ENCODE measurements at places on chromosomes 2 and 18. TPM values are rescaled to one million over a fixed set of nuclear protein-coding genes. Genes with fewer than 3 reads are reported as not detected.

The UCN gene
- 1.6 TPM for total RNA-seq

The GYPC gene
- total RNA-seq, result not detected

The C2orf72 gene
- total RNA-seq, result 7.9 TPM

The PIEZO2 gene
- 0.51 TPM for total RNA-seq

The PASK gene
- 8.7 TPM for total RNA-seq

The PAIP2B gene
- total RNA-seq, result 0.35 TPM

The UGT1A5 gene
- total RNA-seq, result not detected

The IL1RL1 gene
- total RNA-seq, result 0.67 TPM

The KCNS3 gene
- total RNA-seq, result 1.5 TPM

The FBXO36 gene
- 1.4 TPM for total RNA-seq

The KLHL41 gene
- total RNA-seq, result 0.37 TPM

The CRYGD gene
- total RNA-seq, result not detected

The KCNIP3 gene
- 2.4 TPM for total RNA-seq

The TAF4B gene
- 4.9 TPM for total RNA-seq

The ASTL gene
- total RNA-seq, result not detected

The INO80B gene
- 55.7 TPM for total RNA-seq

The TUBB8B gene
- total RNA-seq, result not detected

The FHOD3 gene
- 2.8 TPM for total RNA-seq

The CCDC121 gene
- 4.0 TPM for total RNA-seq

The FBXO15 gene
- 0.72 TPM for total RNA-seq

The FECH gene
- 41.3 TPM for total RNA-seq

All from A549 treated with CORT108297 at 1 μM for 4 hours (cell line).